ENCODE measurements at places on chromosomes 6 and 20.

- no peak for DNase-seq
Measured at GRCh38 chr6:151093706-151094105, 146.1 kb upstream of the AKAP12 start.

- DNase-seq, result no peak
Measured at GRCh38 chr6:157868835-157869234, 45.8 kb downstream of the SNX9 start.

GRCh38 chr20:22556565-22557056 lies 27.8 kb downstream of the FOXA2 start:
- no peak for DNase-seq

DNA sequence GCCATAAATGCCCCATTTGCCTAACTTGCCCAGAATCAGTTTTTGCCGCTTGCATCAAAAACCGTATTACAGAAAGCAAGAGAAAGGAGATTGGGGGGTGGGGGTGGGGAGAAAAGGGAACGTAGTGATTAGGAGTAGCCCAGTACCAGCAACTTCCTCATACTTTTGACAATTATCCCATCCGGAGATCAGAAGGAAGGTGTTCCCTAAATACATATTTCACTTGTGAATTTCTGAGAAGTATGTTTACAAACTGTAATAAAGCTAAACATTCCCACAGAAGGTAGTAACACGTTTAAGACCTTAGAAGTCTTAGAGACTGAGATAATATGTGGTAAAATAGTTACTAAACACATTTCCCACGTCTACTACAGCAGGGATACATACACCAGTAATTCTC lies 14.5 kb downstream of the PREP start:
- no peak for DNase-seq

- no peak for DNase-seq
Measured at GRCh38 chr20:61770113-61770585, 295.5 kb downstream of the TAF4 start.

GRCh38 chr6:35634316-35634715 lies 54.4 kb downstream of the FKBP5 start:
- DNase-seq, result no peak

DNA sequence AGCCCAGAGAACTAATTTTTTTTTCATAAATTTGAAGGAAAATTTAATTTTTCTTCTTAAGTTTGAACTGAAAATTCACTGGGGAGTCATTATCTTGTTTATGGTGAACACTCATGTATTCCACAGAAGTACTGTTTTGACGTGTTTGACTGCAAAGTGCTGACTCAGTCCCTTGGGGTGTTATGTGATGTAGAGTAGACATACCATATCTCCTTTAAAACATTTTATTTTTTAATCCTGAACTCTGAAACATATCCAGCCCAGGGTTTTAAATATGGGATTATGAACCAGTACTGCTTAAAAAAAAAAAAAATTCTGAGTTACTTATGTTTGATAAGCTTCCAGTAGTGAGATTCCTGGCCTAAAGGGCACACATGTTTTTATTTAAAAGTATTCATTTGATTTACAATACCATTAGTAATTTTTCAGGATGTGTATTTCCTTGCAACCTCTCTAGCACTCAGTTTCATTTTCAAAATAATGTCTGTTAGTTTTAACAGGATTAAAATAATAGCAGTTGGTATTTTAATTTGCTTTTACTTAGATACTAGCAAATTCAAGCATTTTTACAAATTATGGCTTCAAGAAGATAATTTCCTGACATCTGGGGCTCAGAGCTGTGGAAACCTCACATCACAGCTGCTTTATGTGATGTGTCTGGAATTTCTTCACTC lies 81.7 kb upstream of the PDE10A start:
- no peak for DNase-seq

DNA sequence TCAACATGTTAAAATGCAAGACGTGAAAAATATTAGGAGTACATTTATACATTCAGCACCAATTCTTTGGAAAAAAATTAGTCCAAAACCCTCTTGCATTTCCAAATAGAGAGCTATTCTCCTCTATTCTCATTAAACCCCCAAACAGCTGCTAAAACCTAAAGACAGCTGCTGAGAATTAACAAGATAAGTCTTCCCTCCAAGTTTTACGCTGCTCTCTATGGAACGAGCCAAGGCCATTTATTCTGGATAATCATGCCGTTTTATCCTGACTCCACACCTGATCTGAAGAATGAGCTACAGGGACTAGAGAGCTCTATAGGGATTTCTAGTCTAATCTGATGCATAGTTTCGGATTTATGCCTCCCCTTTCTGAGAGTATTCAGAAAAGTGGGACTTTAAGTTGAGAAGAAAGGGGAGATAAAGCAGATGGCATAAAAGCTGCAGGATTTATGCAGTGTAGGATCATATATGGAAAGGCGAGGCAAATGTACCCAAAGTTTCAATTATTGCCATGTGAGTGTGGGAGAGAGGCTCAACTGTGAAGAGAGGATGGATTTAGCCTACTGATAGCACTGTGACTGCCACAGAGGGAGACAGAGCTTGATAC lies 64.7 kb upstream of the HS3ST5 start:
- no peak for DNase-seq
